Hematopoietic multipotent progenitor cell (in vitro differentiated cells): ENCODE measurements at places on chromosomes 7 and 10. TPM values are rescaled to one million over a fixed set of nuclear protein-coding genes. Genes with fewer than 3 reads are reported as not detected.

The LLCFC1 gene
- total RNA-seq, result not detected

The OR2A12 gene
- total RNA-seq, result not detected

The ASL gene
- 40.4 TPM for total RNA-seq

The OR13A1 gene
- under 0.01 TPM for total RNA-seq
